ENCODE measurements at places on chromosomes 13 and 19. TPM values are rescaled to one million over a fixed set of nuclear protein-coding genes. Genes with fewer than 3 reads are reported as not detected.

The GAPDHS gene
- total RNA-seq, result not detected

The IGFL1 gene
- 0.34 TPM for total RNA-seq

The HTR2A gene
- not detected for total RNA-seq

The SYCN gene
- not detected for total RNA-seq

The ZNF274 gene
- 24.4 TPM for total RNA-seq

The ADGRE3 gene
- total RNA-seq, result not detected

The SLITRK1 gene
- total RNA-seq, result not detected
